ENCODE measurements at places on chromosomes 12 and 14.

- DNase-seq = no peak
These were observed 15.2 kb downstream of the FGFR1OP2 start for GRCh38 chr12:26953447-26953846.

DNA sequence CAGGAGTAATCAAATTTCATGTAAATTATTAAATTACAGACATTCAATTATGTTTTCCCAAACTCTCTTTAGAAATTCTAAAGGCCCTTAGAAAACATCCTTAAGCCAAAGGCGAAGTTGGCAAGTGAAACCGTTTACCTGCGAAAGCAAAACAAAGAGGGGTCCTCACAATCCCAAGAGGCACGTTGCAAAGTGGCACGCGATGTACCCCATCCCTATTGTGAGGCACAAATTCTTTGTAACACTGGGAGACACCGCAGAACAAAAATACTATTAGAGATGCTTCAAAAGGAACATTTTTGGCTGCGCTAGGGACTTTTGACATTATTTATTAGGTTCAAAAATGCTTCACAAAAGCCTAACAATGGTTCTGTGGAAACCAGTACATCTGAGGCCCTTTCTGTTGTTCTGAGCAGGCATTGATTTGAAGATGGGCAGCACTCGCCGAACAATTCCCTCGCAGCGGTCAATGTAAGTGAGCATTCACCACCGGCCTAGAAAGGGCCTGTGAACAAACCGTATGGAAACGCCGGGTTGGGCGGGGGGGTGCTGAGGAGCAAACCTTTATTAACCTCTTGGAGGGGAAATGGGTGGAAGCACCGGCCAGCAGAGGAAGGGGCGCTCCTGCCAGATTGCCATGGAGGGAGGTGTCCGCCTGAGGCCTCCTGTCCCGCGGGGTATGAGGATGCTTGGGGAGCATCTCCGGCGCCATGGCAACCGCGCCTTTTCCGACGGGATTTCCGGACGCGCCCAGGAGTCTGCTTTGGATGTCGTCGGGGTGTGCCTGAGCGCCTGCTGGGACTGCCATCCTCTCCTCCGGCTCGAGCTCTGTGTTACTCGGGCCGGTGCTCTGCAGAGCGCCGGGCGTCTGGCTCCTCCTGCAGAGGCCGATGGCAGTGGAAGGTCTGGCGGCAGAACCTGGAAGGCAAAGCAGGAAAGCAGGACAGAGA lies 193.9 kb downstream of the C12orf42 start:
- no peak for DNase-seq

DNA sequence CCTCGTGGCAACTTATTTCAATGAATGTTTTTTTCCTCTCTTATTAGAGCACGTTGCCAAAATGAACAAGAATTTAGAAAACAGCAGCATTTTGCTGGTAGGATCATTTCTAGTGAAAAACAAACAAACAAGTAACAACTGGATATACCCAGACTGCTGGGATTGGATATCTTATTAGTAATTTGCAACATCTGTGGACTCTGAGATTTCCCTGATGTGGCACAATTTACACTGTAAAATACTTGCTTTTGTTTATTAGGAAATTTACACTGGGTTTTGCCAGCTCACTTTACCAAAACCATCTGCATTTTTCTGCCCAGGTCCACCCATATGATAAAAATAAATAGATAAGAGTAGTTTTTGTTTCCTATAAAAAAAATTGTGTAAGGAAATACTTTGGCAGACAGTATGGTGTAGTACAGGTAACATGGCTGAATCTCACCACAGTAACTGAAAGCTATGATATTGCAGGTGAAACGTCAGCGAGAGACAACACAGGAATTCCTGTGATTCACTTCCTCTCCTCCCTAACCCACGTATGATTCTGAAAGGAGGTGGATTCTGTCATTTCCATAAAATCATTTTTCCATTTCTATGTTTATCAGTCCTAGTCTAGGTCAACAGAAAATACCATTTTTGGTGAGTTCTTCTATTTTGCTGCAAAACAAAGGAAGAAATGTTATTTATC lies 176.2 kb upstream of the NOVA1 start:
- DNase-seq = no peak

- DNase-seq = no peak
These were observed 88.4 kb downstream of the BORCS5 start for GRCh38 chr12:12445165-12445881.

- no peak for DNase-seq
These were observed 81.2 kb downstream of the SPPL3 start for GRCh38 chr12:120822832-120823503.

DNA sequence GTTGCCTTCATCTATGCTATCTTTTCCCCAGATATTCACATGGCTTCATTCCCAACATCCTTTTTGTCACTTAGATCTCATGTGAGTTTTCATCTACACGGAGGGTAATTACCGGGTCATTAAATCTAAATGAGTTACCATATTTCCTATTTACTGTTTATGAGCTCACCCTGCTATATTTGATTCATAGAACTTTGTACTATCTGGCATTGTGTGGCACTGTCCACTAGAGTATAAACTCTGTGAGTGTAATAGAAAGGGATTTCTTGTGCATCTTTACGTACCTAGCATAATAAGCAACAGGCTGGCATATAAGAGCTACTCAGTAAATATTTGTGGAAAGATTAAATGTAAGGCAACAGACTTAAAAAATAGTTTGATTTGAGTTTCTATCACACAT lies 86.1 kb upstream of the LMO3 start:
- DNase-seq = no peak

DNA sequence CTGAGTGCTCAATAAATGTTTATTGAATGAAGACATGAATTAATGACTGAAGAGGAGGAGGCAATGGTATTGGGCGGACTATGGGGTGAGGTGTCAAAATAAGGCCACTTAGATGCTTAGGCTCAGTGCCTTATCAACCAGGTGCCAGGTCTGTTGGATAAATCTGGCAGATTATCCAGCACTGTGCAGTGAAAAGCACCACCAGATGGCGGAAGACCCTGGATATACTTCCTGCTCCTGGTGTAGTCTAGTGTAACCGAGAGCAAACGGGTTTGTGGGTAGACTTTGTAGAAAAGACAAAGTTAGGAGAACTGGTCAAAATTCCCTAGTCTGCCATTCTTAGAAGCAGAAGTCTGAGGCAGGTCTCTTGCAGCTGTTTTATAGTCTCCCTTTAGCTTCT lies 306.3 kb downstream of the ATP23 start:
- no peak for DNase-seq

- no peak for DNase-seq
These were observed 3.9 kb downstream of the MARCHF9 start for GRCh38 chr12:57758552-57759359.

DNA sequence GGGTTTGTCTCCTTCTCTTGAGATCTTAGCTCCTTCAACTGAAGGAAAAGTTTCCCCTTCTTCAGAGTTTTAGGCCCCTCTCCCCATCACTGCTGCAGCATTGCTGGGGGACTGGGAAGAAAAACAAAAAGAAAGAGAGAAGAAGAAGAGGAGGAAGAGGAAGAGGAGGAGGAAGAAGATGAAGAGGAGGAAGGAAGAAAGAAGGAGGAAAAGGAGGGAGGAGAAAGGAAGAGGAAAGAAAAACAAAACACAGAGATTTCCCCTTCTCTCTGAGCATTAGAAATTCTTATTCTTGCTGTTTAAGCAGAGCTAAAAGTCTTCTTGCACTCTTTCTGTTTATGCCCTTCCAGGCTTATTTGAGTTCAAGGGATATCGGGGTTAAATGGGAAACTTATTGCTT lies 219.8 kb upstream of the AMIGO2 start:
- no peak for DNase-seq

- DNase-seq = no peak
These were observed 1.3 kb upstream of the EMP1 start for GRCh38 chr12:13195250-13195649.

- DNase-seq = no peak
These were observed 41.8 kb upstream of the SLC6A15 start for GRCh38 chr12:84954415-84954814.

- no peak for DNase-seq
These were observed 187.0 kb downstream of the ETV6 start for GRCh38 chr12:11836282-11837151.

DNA sequence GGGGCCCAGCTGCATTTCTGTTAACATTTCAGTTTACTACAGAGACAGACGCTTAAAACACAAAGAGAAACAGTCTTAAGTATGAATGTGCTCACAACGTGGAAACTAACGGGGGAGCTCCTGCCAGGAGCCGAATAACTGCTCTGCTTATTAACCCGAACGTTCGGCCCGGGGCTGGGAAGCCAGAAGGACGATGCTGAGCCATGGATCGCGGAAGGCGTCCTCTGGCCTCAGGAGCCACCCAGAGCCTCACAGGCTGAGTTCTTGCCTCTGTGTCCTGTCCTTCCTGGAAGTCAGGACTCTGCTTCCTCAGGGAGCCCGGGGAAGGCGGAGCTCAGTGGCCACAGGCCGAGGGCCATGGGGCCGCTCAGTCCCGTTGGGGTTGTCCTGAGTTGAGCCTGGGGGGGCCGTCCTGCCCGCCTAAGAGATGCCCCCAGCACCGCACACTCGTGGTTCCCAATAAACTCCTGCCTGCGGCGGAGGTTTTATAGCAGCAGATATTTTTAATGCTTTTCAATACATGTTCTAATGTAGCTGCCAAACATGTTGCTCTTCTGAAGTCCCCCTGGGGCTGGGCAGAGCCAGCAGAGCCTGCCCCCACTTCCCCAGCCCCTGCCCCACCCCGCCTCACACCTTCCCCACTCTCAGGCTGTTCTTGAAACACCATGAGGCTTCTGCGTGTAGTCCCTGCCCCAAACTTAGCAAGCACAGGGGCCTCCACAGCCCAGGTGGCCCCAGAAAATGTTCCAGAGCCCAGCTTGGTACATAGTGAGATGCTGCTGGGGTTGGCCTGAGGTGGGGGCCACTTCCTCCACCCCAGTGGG lies 3.4 kb upstream of the TEX22 start:
- no peak for DNase-seq

- no peak for DNase-seq
These were observed 12.8 kb upstream of the NR4A1 start for GRCh38 chr12:52038447-52038846.

- no peak for DNase-seq
These were observed 44.3 kb downstream of the IFNG start for GRCh38 chr12:68115281-68115680.

- no peak for DNase-seq
These were observed 71.2 kb downstream of the RIN3 start for GRCh38 chr14:92584816-92585215.

DNA sequence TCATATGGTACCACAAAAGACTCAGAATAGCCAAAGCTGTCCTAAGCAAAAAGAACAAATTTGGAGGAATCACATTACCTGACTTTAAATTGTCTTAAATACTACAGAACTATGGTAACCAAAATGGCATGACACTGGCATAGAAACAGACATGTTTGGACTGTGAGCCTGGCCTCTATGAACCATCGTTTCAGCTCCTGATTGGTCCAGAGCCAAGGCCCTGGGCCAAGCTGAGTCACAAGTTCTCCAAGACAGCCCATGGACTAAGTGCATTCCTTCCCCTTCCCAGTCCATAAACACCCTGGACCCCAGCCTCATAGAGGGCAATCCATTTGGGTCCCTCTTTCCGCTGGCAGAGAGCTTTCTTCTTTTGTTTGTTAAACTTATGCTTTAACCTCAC lies 12.1 kb upstream of the PRR4 start:
- no peak for DNase-seq

GRCh38 chr14:98908050-98908449 lies 363.9 kb downstream of the BCL11B start:
- no peak for DNase-seq

- DNase-seq = no peak
These were observed 32.1 kb downstream of the DEPDC4 start for GRCh38 chr12:100234591-100235304.

- no peak for DNase-seq
These were observed 1820.8 kb upstream of the FLRT2 start for GRCh38 chr14:83709116-83709515.

DNA sequence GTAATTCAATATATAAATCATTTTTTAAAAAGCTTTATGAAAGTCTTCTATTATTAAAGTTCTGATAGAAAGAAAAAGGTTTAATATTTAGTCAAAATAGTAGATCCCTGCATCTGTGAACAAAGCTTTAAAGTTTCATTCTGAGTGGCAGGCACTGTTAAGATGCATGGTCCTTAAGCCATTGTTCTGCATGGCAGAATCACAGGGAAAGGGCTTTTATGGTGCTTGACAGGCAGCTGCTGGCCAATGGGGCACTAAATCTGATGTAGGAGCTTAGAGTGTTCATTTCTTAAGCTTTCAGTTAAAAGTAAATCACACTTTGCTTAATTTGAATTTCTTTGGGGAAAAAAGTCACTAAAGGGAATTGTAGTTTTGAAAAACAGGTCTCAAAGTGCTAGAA lies 148.2 kb downstream of the PLEKHA5 start:
- DNase-seq = no peak

DNA sequence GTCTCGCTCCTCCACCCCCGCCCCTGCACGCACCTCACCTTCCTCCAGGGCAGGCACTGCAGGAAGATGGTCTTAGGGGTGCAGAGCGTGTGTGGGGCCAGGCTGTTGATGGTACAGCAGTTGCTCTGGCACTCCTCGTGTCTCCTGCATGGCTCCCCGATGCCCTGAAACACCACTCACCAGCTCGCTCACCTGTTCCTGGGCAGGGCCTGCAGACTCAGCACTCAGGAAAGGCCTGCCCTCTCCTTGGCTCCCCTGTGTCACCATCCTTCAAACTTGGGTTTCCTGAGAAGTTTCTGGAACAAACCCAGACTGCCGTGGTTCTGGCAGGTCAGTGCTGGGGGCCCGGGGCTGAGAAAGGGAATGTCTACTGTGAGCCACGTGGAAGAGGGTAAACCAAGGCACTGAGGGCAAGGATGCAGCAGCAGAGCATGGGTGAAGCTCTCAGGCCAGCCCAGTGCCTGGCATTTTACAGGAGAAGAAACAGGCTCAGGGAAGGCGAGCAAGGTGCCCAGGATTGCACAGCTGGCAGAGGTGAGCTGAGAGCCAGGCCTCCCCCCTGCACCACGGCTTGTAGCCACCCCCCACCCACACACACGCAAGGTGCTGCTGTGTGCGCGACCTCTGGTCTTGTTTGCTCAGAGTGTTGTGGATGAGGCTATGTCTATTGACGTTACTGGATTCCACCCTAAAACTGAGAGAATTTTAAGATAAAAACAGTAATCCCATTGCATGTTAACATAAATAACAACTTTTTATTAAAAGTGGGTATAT lies 5.5 kb downstream of the LRCOL1 start:
- DNase-seq = no peak

GRCh38 chr12:124861898-124862676 lies 1.6 kb downstream of the SCARB1 start:
- DNase-seq = no peak

DNA sequence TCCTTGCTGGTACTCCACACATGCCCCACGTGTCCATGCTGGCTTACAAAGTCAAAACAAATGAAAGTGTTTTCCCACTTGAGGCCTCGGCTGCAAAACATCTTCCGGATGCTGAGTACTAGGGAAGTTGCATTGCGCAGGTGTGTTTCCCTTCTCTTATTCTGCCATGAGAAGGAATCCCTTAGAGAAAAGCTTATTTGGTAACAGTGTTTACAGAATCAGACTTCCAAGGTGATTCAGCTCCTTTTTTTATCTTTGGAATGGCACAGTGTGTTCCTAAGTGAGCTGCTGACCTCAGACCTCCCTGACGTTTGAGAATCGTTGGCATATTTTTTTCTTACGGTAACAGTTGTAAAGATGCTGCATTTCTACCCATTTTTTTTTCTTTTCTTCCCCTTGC lies 211.3 kb downstream of the ESR2 start:
- DNase-seq = no peak

Data from ureter (tissue), 1 donor.